Activated T-cell treated with anti-CD3 and anti-CD28 coated beads for 48 hours (primary cell): ENCODE measurements at places on chromosomes 3 and 15.

DNA sequence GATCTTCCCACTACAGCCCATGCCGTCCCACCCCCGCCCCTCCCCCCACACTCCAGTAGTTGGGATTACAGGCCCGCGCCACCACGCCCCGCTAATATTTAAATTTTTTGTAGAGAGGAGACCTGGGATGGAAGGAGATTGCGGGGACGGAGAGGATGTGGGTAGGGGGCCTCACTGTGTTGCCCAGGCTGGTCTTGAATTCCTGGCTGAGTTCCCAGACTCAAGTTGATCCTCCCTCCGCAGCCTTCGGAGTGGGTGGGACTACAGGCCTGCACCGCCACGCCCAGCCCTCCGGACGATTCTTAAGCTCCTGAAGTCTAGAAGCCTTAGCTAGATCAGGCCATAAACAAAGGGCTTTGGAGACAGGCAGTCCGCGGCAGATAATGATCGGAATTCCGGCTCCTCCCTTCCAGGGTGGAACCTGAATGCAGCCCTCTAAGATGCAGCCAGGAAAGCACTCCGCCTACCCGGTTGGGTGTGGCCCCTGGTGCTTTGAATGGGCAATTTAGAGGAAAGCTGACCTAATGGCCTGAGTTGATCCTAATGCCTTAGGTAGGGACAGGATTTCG is at the start of gene DPPA2:
TSS of gene DPPA2 (minus strand) at position 356 of the 569 bp plus-strand sequence. CDS start 1,975 bp downstream, outside the sequence.
- no peak for DNase-seq

DNA sequence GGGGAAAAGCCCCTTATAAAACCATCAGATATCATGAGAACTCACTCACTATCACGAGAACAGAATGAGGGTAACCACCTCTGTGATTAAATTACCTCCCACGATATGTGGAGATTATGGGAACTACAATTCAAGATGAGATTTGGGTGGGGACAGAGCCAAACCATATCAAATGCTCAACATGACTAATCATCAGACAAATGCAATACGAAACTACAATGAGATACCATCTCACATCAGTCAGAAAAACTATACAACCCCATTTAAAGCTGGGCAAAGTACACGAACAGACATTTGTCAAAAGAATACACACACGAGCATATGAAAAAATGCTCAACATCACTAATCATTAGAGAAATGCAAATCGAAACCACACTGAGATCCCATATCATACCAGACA is 67.7 kb downstream of the SCAPER start:
- DNase-seq: no peak

DNA sequence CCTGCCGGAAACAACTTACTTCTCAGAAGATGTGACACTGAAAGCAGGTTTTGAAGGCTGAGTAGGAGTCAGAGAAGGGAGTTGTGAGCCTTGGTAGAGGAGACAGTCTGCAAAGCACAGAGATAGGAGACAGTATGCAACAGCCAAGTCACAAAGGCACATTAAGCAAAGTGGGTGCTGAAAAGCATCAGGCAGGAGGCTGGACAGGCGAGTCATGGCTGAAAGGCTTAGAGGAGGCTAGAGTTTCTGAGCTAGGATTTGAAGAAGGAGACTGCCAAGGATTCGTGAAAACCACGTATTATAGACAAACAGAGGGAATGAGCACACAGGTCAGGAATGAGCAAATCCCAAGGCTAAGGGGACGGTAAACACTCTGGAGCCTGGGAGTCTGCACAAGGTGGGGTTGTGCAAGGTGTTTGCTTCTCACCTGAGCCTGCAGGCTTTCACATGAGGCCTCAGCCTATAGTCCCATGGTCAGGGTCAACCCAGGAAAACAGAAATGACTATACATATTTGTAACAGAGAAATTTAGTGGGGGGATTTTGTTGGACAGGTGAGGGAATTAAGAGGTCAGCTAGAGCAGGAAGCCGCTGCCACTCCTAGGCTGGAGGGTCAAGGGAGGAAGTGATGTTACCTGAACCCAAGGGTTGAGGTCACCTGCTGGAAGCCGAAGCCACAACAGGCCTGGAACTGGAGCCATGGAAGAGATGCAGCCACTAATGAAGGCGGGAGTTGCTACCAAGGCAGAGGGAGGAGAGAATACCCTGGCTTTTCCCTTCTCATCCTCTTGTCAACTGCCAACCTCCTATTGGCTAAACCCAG is 23.1 kb upstream of the TRIM71 start:
- DNase-seq: no peak

DNA sequence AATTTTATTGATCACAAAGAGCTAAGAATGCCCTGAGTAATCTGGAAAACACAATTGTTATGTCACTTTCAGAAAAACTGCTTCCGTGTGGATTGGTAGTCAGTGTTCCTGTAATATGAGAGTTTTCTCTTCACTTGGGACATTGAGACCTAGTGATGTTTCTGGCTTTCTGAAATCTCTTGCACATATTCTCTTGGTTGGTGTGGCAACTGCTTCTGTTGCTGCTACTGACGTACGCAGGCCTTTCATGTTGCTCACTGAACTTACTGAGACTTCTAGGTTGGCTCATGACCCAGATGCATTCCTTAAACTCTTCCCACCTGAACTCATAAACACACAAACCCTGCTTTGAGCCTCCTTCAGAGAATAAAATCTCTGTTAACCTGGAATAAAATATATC is 175.0 kb upstream of the PFN2 start:
- DNase-seq: no peak

GRCh38 chr3:105157766-105158085 is 209.0 kb upstream of the ALCAM start:
- DNase-seq: no peak

GRCh38 chr3:128400671-128401070 is 66.0 kb downstream of the DNAJB8 start:
- no peak for DNase-seq

- no peak for DNase-seq
Measured at GRCh38 chr3:128914966-128915645, 35.7 kb downstream of the ACAD9 start.

GRCh38 chr3:11705049-11705448 is 61.3 kb upstream of the VGLL4 start:
- DNase-seq: no peak

GRCh38 chr3:178393146-178393545 is 143.1 kb upstream of the KCNMB2 start:
- no peak for DNase-seq
